Skin of body (tissue), 3 donors: ENCODE measurements at places on chromosomes 2 and 18.
A peak's percentile ranks its signal among the peaks of the same experiment; 100 is the strongest.

DNA sequence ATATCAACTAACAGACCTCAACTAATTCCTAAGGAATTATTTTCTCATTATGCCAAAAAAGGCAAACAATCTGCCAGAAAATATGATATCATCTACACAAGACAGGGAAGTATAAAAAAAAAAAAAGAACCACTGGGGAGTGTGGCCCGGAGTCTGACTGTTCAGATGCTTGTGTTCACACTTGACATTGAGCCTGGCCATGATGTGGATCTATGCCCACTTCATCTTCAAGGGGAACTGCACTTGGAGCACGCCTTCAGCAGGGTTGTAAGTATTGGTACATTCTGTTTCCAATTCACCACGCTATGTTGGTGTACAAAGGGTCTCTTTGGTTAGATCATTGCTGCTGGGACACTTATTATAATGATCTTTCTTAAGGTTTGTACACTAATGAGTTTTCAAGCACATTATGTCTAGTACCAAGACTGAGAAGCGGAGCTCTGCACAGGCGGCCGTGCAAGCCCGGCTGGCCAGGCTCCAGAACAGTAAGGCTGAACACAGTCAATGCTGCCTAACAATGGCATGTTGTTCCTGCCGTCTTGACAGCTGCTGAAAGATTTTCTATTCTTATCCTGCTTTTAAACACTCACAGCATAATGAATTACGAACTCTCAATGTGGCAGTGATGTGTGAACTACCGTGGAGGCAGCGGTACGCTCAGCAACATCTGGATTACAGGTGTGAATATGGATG, 788.4 kb upstream of the SOX11 start:
- peak; percentile 22 for DNase-seq

- no peak for DNase-seq
These were observed 15.9 kb upstream of the CHAC2 start for GRCh38 chr2:53751728-53752127.

DNA sequence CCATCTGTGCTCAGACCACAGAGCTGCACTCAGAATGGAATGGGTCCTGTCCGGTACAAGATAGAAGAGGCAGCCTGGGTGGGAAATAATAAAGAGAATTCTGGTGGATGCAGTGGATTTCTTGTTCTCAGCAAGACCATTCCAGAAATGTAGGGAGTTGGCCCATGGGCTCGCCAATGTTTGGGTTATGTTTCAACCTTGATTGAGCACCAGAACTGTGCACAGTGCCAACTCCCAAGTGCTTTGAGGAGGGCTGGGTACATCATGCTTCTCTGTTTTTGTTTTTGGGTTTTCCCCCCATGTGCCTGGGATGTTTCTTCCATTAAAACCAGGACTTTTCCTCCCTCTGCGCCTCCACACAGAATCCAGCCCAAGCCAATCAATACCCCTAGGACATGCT, 304.1 kb downstream of the TNS1 start:
- DNase-seq: no peak

DNA sequence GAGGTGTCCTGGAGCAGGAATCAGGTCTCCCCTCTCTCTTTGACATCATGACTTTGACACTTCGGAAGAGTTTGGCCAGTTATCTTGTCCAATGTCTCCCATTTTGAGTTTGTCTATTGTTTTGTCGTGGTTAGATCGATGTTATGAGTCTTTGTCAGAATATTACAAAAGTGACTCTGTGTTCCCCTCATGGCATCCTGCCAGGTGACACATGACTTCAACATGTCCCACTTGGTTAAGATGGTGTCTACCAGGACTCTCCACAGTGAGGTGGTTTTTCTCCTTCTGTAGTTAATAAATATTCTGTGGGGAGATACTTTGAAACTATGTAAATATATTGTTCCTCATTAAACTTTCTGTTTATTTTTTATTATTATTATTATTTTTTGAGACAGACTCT, 76.6 kb upstream of the BZW1 start:
- no peak for DNase-seq

- no peak for DNase-seq
These were observed 450.1 kb downstream of the ANKRD30B start for GRCh38 chr18:15198116-15198389.

DNA sequence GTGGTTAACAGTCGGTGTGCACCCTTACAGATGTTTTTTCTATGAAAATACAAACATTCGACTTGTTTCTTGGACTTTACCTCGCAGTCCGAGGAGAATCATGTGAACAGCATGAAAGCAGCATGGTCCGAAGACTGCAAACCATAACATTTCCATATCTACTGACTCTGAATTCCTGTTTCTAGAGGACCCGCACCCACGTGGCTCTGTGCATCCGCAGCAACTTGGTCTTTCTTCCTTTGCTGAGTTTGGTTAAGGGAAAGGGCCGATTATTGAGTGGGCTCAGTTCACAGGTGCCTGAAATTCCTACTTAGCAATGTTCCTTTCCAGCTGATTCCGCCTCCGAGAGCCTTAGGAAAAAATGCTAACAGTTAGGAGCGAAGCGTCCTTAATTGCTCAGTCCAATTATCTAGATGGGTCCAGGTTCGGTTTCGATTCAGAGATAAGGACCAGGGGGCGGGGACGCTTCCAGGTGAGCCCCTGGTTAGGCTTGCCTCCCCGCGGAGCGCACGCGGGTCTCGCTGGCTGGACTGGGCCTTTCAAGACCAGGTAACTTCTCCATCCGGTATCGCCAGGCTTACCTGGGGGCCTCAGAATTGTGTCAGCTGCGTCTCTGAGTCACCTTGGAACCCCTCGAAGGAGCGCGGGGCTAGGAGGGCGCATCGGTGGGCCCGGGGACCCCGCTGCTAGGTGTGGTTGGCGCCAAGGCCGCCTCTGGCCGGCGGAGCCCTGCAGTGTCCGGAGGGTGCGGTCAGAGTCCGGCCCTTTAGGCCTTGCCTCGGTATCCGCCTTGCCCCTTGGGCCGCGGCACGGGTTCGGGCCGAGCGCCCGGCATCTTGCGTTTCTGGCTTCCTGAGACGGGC, 1.1 kb upstream of the B3GNT2 start:
- no peak for DNase-seq

DNA sequence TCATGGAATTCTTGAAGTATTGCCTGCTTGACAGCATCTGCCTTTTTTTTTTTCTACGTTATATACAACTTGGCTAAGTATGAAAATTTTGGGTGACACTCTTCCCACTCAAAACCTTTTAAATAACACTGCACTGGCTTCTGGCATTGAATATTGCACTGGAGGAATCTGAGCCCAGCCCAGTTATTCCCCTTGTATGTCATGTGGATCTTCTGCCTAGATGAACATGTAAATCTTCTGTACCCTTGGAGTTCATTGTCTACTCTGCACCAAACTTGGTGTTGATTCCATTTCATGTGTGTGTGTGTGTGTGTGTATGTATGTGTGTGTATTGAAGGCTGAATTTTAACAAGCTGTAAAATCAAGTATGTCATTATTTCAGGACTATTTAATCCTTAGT, 59.4 kb downstream of the NAPG start:
- no peak for DNase-seq
